Fibroblast of gingiva (primary cell): ENCODE measurements at places on chromosomes 12 and 14.

GRCh38 chr12:43210485-43211192, 341.4 kb downstream of the ADAMTS20 start:
- peak; percentile 21 for DNase-seq

- no peak for DNase-seq
These were observed 4.7 kb downstream of the ASPG start for GRCh38 chr14:104090071-104090748.

DNA sequence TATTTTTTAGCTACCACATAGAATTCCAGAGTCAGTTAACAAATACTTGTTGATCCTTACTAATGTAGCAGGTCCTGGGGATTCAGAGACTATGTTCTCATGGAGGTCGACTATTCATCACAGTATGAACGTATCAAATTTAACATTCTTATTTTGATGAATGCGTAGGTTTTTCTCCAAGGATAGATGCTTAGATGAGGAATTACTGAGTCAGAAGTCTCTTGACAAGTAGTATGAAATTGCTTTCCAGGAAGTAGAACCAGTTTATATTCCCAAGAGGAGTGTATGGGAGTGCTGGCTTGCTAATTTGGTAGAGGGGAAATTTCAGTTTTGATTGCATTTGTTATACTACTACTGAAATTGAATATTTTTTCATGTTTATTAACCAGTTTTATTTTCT, 42.8 kb upstream of the CRADD start:
- peak; percentile 79 for DNase-seq

- no peak for DNase-seq
These were observed 24.8 kb downstream of the PLEK2 start for GRCh38 chr14:67387195-67387594.

DNA sequence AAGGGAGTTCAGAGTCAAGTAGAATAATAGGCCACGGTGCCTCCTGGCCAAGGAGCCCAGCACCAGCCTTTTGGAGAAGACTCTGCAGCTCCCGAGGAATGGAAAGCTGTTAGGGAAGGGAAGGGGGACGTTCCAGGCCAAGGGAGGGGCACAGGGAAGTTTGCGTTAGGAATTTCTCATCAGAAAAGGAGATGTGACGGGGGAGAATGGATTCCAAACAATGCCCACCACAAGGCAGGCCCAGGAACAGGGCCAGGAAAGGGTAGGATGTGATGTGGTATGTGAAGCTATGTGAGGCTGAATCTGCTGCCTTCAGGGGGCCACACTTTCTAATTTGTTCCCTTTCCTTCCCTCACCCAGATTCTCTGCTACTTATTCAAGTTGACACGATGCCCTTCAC, 46.0 kb downstream of the DGLUCY start:
- DNase-seq: no peak
